ENCODE measurements at places on chromosomes 5 and 9. TPM values are rescaled to one million over a fixed set of nuclear protein-coding genes. Genes with fewer than 3 reads are reported as not detected.

Gene SLC36A2
- not detected for total RNA-seq

Gene ACSL6
- total RNA-seq: 0.12 TPM

Gene TCERG1
- 8.2 TPM for total RNA-seq

Gene NMUR2
- not detected for total RNA-seq

Gene CCDC112
- total RNA-seq: 1.6 TPM

Gene PTPRD
- 5.4 TPM for total RNA-seq

All from smooth muscle cell of the coronary artery (primary cell).